ENCODE measurements at places on chromosomes 12 and 14.

DNA sequence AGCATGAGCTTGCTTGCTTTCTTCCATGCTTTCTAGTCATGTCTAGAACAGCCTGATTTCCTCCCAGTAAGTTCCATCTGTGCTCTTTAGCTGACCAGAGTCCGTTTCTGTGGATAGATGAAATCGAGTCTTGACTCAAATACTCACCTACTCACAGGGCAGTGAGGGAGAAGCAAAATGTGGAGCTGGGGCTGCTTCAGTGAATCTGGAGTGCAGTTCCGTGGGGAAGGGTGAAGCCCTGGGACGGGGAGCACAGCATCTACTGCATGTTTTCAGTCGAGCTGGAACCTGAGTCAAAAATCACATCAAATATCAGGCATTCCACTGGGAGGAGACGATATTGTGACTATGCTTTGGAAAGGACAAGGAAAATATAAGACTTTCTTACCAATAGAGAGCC lies 70.3 kb upstream of the PRMT8 start:
- DNase-seq: no peak

- DNase-seq: no peak
Measured at GRCh38 chr12:7787574-7788293, 1.5 kb upstream of the NANOG start.

DNA sequence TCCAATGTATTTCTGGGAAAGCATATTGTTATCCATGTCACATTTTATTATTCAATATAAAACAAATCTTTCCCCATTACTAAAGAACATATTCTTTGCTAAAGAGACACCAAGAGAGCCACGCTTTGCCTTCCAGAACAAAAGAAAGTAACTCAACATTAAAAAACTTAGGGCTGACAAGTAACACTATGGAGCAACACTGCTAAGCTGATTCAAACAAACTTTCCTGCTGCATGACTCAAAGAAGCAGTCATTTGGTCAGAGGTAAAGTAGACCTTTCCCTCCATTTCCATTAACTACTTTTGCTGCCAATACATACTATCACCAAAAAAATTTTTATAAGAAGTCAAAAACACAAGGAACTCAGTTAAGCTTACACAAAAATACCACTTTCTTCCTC lies 83.0 kb downstream of the DENND5B start:
- no peak for DNase-seq

DNA sequence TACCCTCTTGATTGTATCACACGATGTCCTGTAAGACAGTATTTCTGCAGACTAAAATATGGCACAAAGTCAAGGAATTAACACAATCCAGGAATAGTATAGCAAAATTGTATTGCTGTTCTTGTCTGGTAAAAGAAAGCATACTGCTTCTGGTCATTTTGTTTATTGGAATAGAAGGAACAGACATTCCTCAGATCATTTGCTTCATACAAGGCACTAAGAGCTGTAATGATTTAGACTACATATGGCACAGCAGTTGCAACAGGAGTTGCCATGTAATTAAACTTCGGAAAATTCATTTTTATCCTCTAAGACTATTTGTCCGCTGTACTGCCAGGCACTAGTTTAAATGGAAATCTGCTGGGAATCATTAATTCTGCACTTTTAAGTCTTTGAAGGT lies 7.6 kb upstream of the KERA start:
- DNase-seq: no peak

- DNase-seq: no peak
Measured at GRCh38 chr14:102352213-102352612, 10.5 kb downstream of the CINP start.

DNA sequence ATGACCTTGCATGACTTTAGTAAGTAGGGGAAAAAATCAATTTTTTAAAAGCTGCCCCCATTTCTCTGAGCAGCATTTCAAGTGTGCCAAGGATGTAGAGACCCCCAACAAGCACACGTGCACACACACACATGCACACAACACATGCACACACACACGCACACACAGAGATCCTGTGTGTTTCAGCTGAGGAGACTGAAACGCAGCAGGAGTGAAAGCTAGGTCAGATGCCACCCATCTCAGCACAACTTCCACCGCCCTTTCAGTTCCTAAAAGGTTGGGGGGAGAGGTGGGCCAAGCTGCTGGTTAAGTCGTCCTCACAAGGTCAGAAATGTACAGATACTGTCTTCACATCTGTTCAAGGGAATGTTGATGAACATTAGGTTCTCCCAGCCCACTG lies 13.9 kb downstream of the MYL2 start:
- DNase-seq: no peak

- DNase-seq: no peak
Measured at GRCh38 chr12:89950421-89950820, 241.8 kb upstream of the ATP2B1 start.

GRCh38 chr12:77005611-77006098 lies 59.7 kb downstream of the E2F7 start:
- DNase-seq: no peak

- DNase-seq: no peak
Measured at GRCh38 chr14:62301911-62302310, 539.7 kb downstream of the SNAPC1 start.

DNA sequence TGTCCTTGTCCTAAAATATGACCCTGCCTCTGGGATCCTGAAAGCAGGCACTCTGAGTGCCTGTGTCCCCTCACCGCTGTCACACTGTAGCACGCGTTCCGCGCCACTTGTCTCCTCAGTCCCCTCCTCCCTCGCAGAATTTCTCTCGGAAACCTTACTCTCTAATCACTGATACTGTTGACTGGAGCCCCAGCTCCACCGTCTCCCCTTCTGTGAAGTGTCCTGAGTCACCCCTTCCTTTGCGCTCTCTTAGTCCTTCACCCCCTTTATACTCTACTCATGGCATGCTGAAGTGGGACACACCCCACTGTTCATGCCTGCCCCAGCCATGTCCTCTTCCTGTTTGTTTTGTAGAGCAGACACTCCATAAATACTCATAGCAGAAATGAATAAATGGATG lies 104.7 kb downstream of the ZNF664 start:
- no peak for DNase-seq

- no peak for DNase-seq
Measured at GRCh38 chr14:72978856-72979255, 48.0 kb downstream of the ZFYVE1 start.

Measured in activated CD8-positive, alpha-beta memory T cell treated with anti-CD3 and anti-CD28 coated beads for 1 hour (primary cell).